Ascending aorta (tissue), 2 donors: ENCODE measurements at places on chromosomes 3 and 15. TPM values are rescaled to one million over a fixed set of nuclear protein-coding genes. Genes with fewer than 3 reads are reported as not detected.

The ARNT2 gene
- 6.4 TPM for total RNA-seq

The RGMA gene
- 76.7 TPM for total RNA-seq

The RASL12 gene
- total RNA-seq, result 187 TPM

The TRIM42 gene
- not detected for total RNA-seq

The GUCA1C gene
- total RNA-seq, result not detected

The TGM4 gene
- not detected for total RNA-seq

The SV2B gene
- 0.11 TPM for total RNA-seq

- DNase-seq, result no peak
Observed at GRCh38 chr15:78372880-78373279, 32.7 kb downstream of the CRABP1 start.

GRCh38 chr15:49877873-49878521 lies 241.0 kb downstream of the ATP8B4 start:
- DNase-seq, result peak; percentile 75

DNA sequence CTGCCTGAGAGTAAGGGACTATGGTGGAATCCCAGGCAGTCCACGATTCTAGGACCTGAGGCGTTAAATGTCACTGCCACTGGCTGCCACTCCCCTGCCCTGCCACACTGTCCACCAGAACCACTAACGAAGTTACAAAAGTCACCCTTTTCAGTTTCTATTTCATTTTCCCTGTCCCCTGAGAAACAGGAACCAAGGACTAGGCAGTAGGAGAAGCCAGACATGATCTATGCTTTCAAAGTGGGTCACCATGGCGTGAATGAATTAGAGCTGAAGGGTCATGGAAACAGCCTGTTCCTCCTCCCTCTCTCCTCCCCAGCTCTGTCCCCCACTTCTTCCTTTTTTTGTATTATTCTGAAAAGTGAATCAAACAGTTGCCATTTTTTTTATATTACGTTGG lies 9.1 kb upstream of the ADPRH start:
- DNase-seq, result no peak

- DNase-seq, result peak; percentile 15
Observed at GRCh38 chr15:101491734-101492640, 2.5 kb upstream of the PCSK6 start.

GRCh38 chr3:12507591-12508281 lies 23.5 kb downstream of the TSEN2 start:
- DNase-seq, result peak; percentile 67
